ENCODE measurements at places on chromosomes 4 and X. TPM values are rescaled to one million over a fixed set of nuclear protein-coding genes. Genes with fewer than 3 reads are reported as not detected.

S100G gene
- not detected for total RNA-seq

IL2RG gene
- not detected for total RNA-seq

ABCG2 gene
- total RNA-seq: 1.4 TPM

EGFL6 gene
- total RNA-seq: not detected

DCHS2 gene
- total RNA-seq: not detected

TRIML2 gene
- 0.18 TPM for total RNA-seq
